ENCODE measurements at places on chromosomes 1 and 21.

DNA sequence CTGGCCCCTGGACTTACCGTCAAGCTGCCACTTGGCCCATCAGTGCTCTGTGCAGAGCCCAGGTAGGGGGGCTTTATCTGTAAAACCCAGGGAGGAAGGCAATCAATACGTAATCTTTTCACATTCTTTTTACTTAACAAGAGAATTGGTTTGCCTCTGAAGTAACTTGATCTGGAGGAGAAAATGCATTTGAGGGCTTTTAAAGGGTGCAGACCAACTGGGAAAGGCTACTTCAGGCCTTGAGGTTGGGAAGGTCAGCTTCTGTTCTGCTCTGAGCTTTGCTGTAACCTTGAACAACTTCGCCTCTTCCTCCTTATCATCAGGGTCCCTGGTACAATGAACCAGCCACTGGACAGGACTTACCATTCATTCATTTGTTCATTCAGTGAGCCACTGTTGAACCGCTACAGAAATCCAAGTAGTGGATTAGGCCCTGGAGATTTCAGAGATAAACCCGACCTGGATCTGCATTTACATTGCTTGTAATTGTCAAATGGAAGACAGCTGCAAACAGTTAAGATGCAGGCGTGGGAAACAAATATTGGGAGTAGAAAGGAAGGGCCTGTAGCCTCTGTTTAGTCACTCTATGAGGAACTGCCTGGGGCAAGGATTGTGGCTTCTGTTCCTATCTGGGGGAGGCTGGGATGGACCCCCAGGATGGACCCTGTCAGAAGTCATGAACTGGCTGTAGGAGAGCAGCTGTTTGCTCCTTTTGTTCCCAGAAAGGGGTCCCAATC, 90.9 kb downstream of the MAN1C1 start:
- peak; percentile 49 for ATAC-seq

- no peak for ATAC-seq
Observed at GRCh38 chr1:189524501-189524900, 953.2 kb downstream of the BRINP3 start.

DNA sequence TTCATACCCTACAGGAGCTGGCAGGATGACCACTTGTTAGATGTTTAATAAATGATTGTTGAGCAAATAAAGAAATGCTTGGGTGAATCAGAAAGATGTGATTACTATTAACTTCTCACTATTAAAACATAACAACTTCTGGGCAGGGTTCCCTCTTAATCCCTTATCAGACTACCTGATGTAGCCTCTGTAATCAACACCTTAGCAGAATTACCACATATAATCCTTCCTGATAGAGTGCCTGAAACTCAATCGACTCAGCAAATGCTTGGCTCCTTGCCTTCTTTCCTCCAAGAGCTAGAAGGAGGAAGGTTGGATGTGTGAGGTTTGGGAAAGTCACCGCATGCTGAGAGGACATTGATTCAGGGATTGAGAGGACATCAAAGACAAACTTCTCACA, 34.8 kb upstream of the DSCAM start:
- no peak for ATAC-seq

DNA sequence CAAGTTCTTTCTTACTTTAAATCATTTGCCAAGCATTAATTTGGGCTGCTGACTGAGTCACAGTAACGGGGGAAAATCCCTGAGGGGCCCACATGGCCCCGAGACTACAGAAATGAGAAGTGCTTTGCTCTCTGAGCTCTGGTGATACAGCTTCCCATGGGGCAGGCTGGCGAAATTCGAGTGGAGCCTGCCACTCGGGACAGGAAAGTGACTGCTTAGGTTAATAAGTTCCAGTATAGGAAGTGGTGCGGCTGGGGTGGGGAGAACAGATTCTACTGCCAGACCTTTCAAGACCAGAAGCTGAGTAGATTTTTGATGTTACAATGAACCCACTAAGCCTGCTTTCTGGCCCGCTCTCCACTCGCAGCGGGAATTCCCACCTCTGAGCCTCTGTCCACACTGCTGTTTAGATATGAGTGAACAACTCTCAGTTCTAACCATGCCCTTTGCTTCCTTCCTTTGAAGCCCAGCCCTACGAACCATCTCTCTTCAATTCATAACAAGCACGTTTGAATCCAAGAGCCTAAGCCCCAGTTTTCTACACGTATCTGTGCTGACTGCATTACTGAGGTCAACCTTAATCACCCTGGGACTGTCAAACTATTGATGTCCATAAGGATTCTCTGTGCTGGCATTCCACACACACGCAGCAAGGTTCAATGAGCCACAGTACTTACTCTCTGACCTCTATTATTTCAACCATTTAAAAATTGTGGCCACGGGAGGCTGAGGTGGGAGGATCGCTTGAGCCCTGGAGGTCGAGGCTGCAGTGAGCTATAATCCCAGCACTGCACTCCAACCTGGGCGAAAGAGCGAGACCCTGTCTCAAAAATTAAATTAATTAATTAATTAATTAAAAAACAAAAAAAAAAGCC, 9.6 kb downstream of the ZBTB17 start:
- ATAC-seq, result peak; percentile 58

- no peak for ATAC-seq
Observed at GRCh38 chr1:47727051-47727696, 270.0 kb downstream of the TRABD2B start.

- no peak for ATAC-seq
Observed at GRCh38 chr21:16552880-16553279, 823.1 kb downstream of the USP25 start.

DNA sequence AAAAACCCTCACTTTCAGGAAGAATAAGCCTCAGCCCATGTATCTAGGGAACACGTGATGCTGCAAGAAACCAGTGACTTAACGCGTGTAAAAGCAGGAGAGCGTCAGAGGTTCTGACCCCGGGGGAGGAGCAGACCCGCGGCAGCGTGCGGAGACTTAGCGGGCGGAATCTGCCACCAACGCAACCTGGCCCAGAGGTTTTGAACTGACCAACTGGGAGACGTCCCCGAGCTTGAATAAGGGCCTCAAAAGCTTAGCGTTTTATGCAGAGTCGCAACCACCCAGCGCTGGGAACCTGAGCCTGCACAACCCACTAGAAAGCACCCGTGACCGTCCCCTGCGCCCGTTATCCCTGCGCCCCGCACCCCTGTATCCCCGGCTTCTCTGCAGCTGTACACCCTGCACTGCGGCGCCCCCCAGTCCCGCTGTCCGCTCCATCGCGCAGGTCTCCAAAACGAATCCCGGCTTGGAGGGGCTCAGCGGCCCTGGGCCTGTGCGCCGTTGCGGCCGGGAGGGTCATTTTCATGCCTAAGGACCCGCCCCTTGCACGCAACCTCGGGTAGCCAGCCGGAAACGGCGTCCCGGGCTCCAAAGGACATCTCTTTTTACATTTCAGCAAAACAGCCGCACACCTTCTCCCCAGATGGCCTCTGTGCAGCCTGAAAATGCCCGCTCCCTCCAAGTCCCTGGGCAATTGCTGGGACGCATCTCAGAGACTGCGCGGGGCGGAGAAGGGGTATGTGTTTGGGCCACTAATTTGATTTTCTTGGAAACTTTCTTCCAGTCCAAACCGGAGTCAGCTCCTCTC, 29.4 kb upstream of the TRIM17 start:
- ATAC-seq, result no peak

- ATAC-seq, result peak; percentile 64
Observed at GRCh38 chr1:109466452-109467300, at the start of gene SYPL2. Gene SYPL2 (plus strand): TSS chr1:109466546. CDS start chr1:109466844, 298 bp downstream.

DNA sequence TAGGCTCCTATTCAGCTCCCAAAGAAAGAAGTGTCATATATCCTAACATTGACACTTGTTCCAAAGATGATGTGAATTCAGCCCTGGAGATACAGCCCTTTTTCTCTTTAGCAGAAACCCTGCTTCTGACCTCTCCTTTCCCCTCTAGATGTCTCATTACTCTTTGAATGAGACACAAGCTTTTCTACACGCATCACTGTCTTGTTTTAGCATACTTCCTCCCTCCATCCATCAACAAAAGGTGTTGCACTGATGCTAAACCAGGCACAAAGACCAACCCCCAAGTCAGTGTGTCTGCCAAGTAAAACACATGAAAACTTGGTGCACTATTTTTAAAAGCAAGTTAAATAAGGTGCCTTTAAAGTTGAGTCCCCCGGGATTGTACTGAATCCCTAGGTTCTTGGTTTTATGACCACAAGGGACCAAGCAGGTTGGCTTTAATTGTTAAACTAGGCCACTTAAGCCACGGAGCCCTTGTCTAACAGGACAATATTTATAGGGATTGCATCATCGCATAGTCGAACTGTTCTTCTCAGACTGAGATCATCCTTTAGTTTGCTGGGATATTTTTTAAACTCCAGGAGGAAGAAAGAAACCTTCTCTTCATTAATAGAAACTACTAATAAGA, 101.0 kb upstream of the GUCA2B start:
- ATAC-seq, result no peak

GRCh38 chr1:216379441-216379840, 43.8 kb downstream of the USH2A start:
- no peak for ATAC-seq

GRCh38 chr1:234469376-234469775, 9.6 kb downstream of the TARBP1 start:
- ATAC-seq, result no peak

- ATAC-seq, result no peak
Observed at GRCh38 chr21:44706706-44707581, 4.4 kb downstream of the TSPEAR start.
